Activated naive CD8-positive, alpha-beta T cell treated with anti-CD3 and anti-CD28 coated beads, Interleukin-2, amount 10 ng/mL, durations not matched to agents 7 days and 5 days (primary cell): ENCODE measurements at places on chromosomes 2 and 18. TPM values are rescaled to one million over a fixed set of nuclear protein-coding genes. Genes with fewer than 3 reads are reported as not detected.

DNA sequence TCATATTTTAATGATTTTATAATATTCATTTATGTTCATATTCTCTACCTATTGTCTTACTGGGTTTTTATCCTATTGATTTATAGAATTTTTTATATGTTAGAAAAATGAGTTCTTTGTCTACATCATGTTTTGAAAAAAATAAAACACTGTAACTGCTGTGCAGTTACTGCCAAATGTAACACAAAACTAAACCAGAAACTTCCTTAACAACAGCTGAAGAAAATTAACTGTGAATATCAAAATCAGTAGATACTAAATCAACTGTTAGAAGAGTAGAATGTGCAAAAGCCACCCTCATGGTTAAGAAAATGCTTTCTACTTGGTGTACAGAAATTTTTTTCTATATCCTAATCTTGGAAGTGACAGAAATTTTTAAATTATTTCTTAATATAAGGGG, 69.5 kb downstream of the PTRHD1 start:
- H3K36me3 ChIP-seq: peaks cover under 1% of the 10 kb centered on the region
- H3K27me3 ChIP-seq: no peaks in the 10 kb centered on the region
- no peak overlapping the region for H3K4me3 ChIP-seq
- H3K4me1 ChIP-seq: no peaks in the 10 kb centered on the region
- no peak for DNase-seq

- no peak overlapping the region for H3K4me3 ChIP-seq
- no peaks in the 10 kb centered on the region for H3K36me3 ChIP-seq
- H3K27ac ChIP-seq: no peak overlapping the region
- DNase-seq: no peak
- no peaks in the 10 kb centered on the region for H3K27me3 ChIP-seq
Observed at GRCh38 chr2:78145997-78146722, 624.0 kb upstream of the LRRTM4 start.

GRCh38 chr2:127107622-127107999, 657 bp upstream of the BIN1 start:
- H3K4me1 ChIP-seq: peaks cover 8% of the 10 kb centered on the region
- DNase-seq: no peak
- H3K36me3 ChIP-seq: no peaks in the 10 kb centered on the region
- H3K27me3 ChIP-seq: peaks cover 30% of the 10 kb centered on the region
- H3K4me3 ChIP-seq: peak overlapping the region; percentile 84
- peak overlapping the region; percentile 25 for H3K27ac ChIP-seq

GRCh38 chr2:9032536-9033255, 29.2 kb upstream of the MBOAT2 start:
- H3K27ac ChIP-seq: no peak overlapping the region
- H3K27me3 ChIP-seq: peaks cover 41% of the 10 kb centered on the region
- H3K4me1 ChIP-seq: peaks cover 15% of the 10 kb centered on the region
- DNase-seq: no peak
- H3K4me3 ChIP-seq: no peak overlapping the region

Gene UGT1A10
- total RNA-seq: not detected

- peaks cover 53% of the 10 kb centered on the region for H3K27me3 ChIP-seq
- H3K36me3 ChIP-seq: no peaks in the 10 kb centered on the region
- no peak for DNase-seq
- H3K4me3 ChIP-seq: peak overlapping the region; percentile 1
- peaks cover 8% of the 10 kb centered on the region for H3K4me1 ChIP-seq
- no peak overlapping the region for H3K27ac ChIP-seq
Observed at GRCh38 chr18:79790996-79791972, 6.5 kb upstream of the KCNG2 start.

Gene WNT10A
- 2.5 TPM for total RNA-seq

Gene FMNL2
- 0.37 TPM for total RNA-seq

DNA sequence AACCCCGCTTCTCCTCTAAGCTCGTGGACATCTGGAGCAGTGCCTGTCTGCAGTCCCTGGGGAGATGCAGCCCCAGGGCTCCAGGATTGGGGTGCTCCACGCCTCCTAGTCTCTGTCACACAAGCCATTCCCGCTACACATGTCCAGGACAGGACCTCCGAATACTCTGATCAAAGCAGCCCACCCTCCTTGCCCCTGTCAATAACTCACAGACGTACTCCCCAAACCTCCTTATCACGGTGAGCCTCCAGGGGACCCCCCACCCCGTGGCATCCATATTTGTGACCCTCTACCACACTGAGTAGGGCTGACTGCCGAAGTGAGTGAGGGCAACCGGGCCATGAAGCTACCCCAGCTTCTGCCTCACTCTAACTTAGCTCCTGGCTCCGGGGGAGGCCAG, 727.7 kb downstream of the GALR1 start:
- no peak overlapping the region for H3K4me3 ChIP-seq
- H3K4me1 ChIP-seq: no peaks in the 10 kb centered on the region
- no peaks in the 10 kb centered on the region for H3K36me3 ChIP-seq

- DNase-seq: no peak
- no peak overlapping the region for H3K27ac ChIP-seq
- H3K4me1 ChIP-seq: no peaks in the 10 kb centered on the region
- H3K36me3 ChIP-seq: no peaks in the 10 kb centered on the region
Observed at GRCh38 chr2:137221797-137222492, 456.6 kb downstream of the THSD7B start.

GRCh38 chr2:224687156-224687555, 29.0 kb downstream of the CCDC195 start:
- H3K27ac ChIP-seq: no peak overlapping the region
- no peak overlapping the region for H3K4me3 ChIP-seq
- peaks cover 5% of the 10 kb centered on the region for H3K27me3 ChIP-seq
- H3K4me1 ChIP-seq: no peaks in the 10 kb centered on the region
- DNase-seq: no peak
- H3K36me3 ChIP-seq: no peaks in the 10 kb centered on the region

Gene HOXD9
- total RNA-seq: not detected

- no peaks in the 10 kb centered on the region for H3K4me1 ChIP-seq
- H3K4me3 ChIP-seq: no peak overlapping the region
- H3K36me3 ChIP-seq: no peaks in the 10 kb centered on the region
- no peak overlapping the region for H3K27ac ChIP-seq
- DNase-seq: no peak
- H3K27me3 ChIP-seq: no peaks in the 10 kb centered on the region
Observed at GRCh38 chr2:4900242-4900641, 791.9 kb upstream of the SOX11 start.

- no peaks in the 10 kb centered on the region for H3K4me1 ChIP-seq
- no peak for DNase-seq
- H3K36me3 ChIP-seq: no peaks in the 10 kb centered on the region
- H3K4me3 ChIP-seq: no peak overlapping the region
Observed at GRCh38 chr2:148842050-148842449, 33.0 kb upstream of the KIF5C start.

DNA sequence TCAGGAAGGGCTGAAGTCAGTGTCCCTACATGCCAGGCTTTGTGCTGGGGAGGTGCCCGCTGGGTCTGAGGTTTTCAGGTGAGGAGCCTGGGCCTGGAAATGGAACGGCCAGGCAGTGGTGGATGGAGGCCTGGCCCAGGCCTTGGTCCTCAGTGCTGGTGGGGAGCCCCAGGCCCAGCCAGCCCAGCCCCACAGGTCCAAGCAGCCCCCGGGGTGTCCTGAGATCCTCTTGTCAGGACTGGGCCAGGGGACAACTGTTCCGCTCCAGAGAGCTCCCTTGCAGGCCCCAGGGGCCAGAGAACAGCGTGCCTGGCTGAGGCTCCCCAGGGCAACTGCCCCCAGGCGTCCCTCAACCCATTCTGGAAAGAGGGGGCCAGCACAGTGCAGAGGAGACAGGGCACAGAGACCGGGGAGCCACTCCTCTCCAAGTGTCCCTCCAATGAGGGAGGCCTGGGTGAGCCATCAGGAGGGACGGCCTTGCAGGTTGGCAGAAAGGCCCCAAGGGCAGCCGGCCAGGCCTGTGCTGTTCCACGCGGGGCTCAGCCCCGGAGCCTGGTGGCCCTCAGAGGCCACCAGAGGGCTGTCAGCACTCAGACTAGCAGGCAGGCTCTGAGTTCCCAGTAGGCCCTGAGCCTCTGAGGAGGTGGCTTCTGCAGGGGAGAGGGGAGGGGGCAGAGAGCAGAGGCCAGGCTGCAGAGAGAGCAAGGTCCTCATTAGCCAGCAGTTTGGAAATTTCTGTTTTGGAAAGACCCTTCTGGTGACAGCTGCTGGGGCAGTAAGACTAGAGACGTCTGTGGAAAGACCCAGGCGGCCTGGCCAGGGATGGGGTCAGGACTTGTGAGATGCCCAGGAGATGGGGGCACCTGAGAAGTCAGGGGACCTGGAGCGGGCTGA, 29.4 kb upstream of the SNED1 start:
- H3K27ac ChIP-seq: no peak overlapping the region
- peaks cover 3% of the 10 kb centered on the region for H3K27me3 ChIP-seq
- peaks cover 5% of the 10 kb centered on the region for H3K4me1 ChIP-seq
- H3K36me3 ChIP-seq: no peaks in the 10 kb centered on the region
- DNase-seq: no peak

DNA sequence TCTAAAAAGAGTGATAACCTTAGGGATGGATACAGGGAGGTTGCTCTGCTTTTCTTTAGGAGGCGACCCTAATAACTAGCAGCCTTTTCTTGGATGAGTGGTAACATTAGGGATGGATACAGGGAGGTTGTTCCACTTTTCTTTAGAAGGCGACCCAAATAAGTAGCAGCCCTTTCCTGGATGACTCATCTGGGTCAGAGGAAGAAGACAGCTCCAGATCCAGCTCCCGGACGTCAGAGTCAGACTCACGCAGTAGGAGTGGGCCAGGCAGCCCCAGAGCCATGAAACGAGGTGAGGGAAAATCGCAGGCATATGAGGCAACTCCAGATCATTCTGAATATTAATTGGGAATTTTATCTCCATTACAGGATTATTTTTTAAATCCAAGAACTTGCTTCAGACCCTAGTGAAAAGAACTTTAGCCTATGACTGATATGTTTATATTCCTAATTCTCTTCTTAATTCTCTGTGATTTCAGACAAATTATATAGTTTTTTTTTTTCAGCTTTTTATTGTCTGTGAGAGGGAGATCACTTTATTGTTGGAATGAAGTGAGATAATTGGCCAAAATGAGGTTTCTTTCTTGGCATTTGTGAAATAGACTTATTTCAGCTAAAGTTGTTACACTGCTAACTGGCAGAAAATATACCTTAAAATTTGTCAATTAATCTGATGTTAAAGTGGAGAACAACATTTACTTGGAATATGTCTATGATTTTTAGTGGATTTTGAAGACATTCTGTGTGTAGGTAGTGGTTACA, 31.2 kb upstream of the C1GALT1C1L start:
- H3K4me3 ChIP-seq: no peak overlapping the region
- no peaks in the 10 kb centered on the region for H3K4me1 ChIP-seq
- DNase-seq: no peak
- no peak overlapping the region for H3K27ac ChIP-seq
- peaks cover 9% of the 10 kb centered on the region for H3K27me3 ChIP-seq

Gene TXNDC2
- total RNA-seq: not detected

GRCh38 chr18:21680161-21680560, 24.4 kb downstream of the ABHD3 start:
- peaks cover 7% of the 10 kb centered on the region for H3K4me1 ChIP-seq
- H3K27me3 ChIP-seq: no peaks in the 10 kb centered on the region
- H3K27ac ChIP-seq: no peak overlapping the region
- H3K4me3 ChIP-seq: no peak overlapping the region
- peaks cover 17% of the 10 kb centered on the region for H3K36me3 ChIP-seq

Gene CYP27C1
- not detected for total RNA-seq

Gene SIGLEC15
- not detected for total RNA-seq

- no peak overlapping the region for H3K4me3 ChIP-seq
- H3K36me3 ChIP-seq: peaks cover 8% of the 10 kb centered on the region
- H3K27ac ChIP-seq: no peak overlapping the region
- peaks cover 14% of the 10 kb centered on the region for H3K4me1 ChIP-seq
Observed at GRCh38 chr2:37570773-37571586, 100.5 kb downstream of the CDC42EP3 start.

Gene PCARE
- total RNA-seq: not detected

DNA sequence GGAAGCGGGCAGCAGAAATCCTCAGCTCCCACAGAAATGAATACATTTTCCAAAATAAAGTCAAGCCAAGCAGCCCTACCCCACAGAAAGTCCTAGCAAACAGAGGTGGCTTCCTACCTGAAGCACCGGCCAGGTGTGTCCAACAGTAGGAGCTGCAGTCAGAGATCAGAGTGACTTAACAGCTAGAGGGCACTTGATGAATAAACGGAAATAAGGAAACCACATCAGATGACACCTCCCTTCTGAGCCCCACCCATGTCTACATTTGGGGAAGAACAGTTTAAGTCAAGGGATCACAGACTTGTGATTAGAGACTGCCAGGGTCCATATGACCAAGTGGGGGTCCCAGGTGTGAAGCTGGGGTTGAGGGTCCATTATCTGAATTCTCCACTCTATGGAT, at the start of gene CXCR1:
Gene CXCR1, minus strand, starts transcription at position 172 of the 400 bp plus-strand sequence. CDS start 1,751 bp downstream, outside the sequence.
- no peak for DNase-seq
- peaks cover 23% of the 10 kb centered on the region for H3K27me3 ChIP-seq
- H3K4me3 ChIP-seq: peak within 1 kb of the TSS; percentile 39
- peak within 1 kb of the TSS; percentile 9 for H3K27ac ChIP-seq
- no peaks in the 10 kb centered on the region for H3K36me3 ChIP-seq

Gene RUFY4
- total RNA-seq: 4.9 TPM
